ENCODE measurements at places on chromosomes 3 and 15. TPM values are rescaled to one million over a fixed set of nuclear protein-coding genes. Genes with fewer than 3 reads are reported as not detected.

The LMCD1 gene
- polyA plus RNA-seq = 127 TPM

- no peak for DNase-seq
Observed at GRCh38 chr3:129323651-129324294, 45.1 kb downstream of the HMCES start.

DNA sequence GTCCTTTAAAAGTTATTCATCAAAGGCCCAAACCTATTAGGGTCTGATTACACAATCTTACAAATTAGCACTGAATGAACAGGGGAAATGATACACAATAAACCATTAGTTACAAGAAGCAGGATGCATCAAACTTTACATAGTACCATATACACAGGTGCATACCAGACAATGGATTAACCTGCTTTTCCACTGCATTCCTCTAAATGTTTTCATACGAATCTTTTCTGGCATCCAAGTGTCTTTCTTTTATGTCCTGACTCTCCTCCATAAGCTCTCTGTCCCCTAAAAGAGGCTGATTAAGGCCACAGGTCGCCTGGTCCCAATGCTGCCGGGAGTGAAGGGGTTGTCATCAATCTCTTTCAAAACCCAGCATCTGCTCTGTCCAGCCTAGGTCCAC is 11.4 kb downstream of the FBN1 start:
- no peak for DNase-seq

The GOLGA6L4 gene
- polyA plus RNA-seq = 8.7 TPM

The LYZL4 gene
- not detected for polyA plus RNA-seq

GRCh38 chr15:33623010-33623409 is 312.2 kb downstream of the RYR3 start:
- no peak for DNase-seq

The HEMK1 gene
- 17.3 TPM for polyA plus RNA-seq

The TMF1 gene
- 14.2 TPM for polyA plus RNA-seq

The CCDC12 gene
- polyA plus RNA-seq = 66.7 TPM

DNA sequence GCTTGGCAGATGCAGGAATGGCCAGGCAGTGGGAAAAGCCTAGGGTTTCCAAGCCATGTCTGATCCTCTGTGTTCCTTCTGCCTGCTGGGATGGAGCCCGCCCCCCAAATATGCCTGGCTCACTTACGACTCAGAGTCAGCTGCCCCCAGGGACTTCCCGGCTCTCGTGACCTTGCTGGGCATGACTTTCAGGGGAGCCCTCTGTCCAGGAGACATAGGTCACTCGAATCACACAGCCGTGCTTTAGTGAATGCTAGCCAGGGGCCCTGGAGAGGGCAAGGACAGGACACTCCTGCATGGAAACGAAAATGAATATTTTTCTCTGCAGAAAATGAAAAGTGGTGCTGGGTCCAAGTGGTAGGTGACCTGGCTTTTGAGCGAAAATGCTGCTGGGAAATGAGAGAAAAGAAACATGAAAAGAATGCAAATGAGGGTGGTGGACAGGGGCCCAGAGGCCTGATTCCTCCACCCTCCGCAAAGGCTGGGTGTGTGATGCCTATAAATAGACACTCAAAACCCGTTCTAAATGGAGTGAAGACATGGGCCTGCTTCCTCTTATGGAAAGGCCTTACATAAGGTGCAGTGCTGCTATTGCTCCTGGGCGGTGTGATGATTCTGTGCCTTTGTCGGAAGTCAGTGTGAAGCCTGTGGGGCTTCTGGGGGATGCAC is 107.4 kb downstream of the APBA2 start:
- DNase-seq = no peak

- DNase-seq = no peak
Observed at GRCh38 chr3:128997486-128998133, 3.5 kb upstream of the EFCC1 start.

DNA sequence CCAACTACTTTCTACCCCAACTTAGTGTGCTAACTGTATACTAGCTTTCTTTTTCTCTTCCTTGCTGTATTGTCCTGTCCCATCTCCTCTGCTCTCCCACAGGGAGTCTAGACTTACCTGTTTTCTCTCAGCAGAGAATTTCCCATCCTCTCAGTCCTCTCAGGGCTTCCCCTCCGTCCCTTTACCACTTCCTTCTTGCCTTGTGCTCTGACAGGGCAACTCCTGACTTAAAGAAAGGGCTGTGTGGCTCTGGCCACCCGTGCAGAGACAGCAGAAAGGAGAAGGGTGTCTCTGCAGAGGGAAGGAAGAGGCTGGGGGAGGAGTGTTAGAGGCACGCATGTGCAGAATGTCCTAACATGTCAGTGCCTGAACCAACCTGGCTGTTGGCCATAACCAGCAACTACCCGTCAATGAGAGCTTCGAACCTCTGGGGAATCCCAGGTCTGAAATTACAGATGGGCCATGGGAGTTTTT is at the start of gene GCSAM:
Gene GCSAM (minus strand): TSS at position 274 of the 474 bp plus-strand sequence. CDS start 128 bp downstream, at position 146.
- DNase-seq = no peak

The CELF6 gene
- 7.1 TPM for polyA plus RNA-seq

- DNase-seq = no peak
Observed at GRCh38 chr3:13045904-13046568, 27.2 kb downstream of the IQSEC1 start.

GRCh38 chr15:35673093-35673684 is 127.2 kb upstream of the DPH6 start:
- no peak for DNase-seq

- DNase-seq = no peak
Observed at GRCh38 chr15:60673918-60674558, 195.1 kb upstream of the ICE2 start.

The UBE2Q2 gene
- polyA plus RNA-seq = 22.6 TPM

DNA sequence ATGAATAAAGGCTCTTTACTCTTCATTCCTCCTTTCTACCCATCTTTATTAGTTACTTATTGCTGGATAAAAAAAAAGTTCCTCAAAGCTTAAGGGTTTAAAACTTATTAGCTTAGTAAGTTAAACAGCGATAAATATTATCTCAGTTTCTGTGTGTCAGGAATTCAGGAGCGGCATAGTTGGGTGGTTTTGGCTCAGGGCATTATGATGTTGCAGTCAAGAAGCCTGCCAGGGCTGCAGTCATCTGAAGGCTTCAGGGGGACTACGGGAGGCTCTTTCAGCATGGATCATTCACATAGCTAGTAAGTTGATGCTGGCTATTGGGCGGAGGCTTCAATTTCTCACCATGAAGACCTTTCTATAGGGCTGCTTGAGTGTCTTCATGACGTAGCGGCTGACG is 1.9 kb upstream of the DLG1 start:
- no peak for DNase-seq

The IL5RA gene
- polyA plus RNA-seq = 0.63 TPM

- no peak for DNase-seq
Observed at GRCh38 chr3:18499301-18499700, 74.2 kb upstream of the SATB1 start.

The BCL2A1 gene
- 2.0 TPM for polyA plus RNA-seq

- DNase-seq = peak; percentile 66
Observed at GRCh38 chr3:126982471-126983175, at the start of gene PLXNA1. PLXNA1 (plus strand) TSS chr3:126983115; CDS start chr3:126988594, 5,479 bp downstream.

GRCh38 chr3:38521391-38521987 is 25.3 kb downstream of the EXOG start:
- DNase-seq = peak; percentile 61

The ADIPOQ gene
- not detected for polyA plus RNA-seq

DNA sequence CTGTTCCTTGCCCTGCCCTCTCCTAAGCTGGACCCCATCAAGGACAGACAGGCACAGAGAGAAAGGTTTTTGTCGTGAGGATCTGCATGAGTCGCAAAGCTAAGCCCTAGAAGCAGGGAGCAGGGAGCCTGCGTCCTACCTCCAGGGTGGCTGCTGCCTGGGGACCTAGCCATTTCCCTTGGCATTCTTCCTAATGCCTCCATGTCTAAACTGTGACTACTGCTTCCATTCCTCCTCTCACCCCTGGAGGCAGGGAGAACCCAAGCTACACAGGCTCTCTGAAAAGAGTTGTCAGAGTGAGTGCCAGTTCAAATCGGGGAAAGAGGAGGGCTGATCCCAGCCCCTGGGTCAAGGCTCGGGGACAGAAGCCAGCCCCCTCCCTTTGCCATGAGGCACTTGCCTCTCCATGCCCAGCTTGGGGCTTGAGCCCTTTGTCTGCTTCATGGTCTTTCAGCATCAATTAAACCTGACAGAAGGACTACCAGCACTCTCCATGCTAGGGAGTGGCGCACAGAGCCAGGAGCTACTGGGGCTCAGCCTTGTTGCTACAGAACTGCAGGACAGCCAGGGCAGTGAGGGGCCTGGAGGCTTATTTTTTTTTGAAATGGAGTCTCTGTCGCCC is 2.4 kb downstream of the GCHFR start:
- DNase-seq = no peak

The TRH gene
- polyA plus RNA-seq = 1.0 TPM

The FSD2 gene
- polyA plus RNA-seq = 0.01 TPM

- no peak for DNase-seq
Observed at GRCh38 chr3:15431256-15431837, 3.9 kb downstream of the EAF1 start.

The LRRIQ4 gene
- 0.17 TPM for polyA plus RNA-seq

DNA sequence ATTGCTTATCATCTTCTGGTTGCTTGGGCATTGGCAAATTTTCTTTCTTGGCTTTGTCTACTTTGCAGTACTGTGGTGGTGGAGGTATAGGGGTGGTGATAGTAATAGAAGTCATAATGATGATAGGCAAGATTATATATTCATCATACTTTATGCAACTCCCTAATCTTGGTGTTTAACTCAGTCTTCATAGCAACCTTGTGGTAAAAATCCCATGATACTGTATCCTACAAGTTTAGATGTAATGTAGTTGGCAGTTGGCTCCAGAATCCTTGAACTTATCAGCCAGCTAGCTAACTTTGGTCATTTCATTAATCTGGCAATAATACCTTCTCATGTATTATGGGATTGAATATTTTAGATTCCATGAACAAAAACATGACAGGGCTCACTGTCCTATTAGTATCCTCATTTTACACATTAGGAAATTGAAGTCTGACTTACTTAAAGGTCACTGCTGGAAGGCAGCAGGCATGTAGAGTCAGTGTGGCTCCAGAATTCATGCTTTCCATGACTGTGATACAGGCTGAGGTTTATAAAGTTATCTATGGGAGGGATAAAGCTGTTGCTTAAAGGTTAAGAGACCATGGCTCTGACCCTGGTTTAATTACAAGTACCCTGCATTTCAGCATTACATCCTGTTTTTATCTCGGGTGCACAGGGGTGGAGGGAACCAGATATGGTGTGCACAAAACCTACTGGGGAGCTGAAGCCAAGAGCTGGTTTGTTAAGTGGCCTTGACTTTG is 33.3 kb downstream of the RBMS3 start:
- DNase-seq = no peak

Data from ovary (tissue), 10 donors.